ENCODE measurements at places on chromosomes 4 and X.
A peak's percentile ranks its signal among the peaks of the same experiment; 100 is the strongest.

DNA sequence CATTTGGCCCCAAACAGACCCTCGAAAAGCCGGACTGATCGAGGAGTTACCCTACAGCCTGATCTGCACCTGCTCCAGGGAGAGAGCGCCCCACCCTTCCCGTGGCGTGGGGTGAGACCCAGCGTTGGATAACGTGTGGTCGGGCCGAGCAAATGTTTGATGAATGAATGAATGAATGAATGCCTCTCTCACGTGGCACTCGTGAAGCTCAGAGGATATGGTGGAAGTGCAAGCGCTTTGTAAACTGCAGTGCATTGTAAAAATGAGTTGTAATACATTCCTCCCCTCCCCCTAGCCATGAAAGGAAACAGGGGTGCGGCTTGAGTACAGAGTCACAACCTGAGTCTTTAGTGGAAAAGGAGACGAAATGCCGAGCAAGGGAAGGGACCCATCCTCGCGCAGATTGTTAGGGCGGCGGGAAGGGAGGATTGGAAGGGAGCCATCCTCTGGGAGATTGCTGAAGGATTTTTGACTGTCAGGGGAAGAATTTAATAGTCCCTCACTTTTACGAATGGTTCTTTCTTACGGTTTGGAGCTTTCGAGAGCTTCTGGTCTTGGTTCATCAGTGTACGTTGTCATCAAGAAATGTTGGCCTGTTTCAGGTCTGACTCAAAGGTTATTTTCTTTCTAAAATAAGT, 772 bp upstream of the FBXW7 start:
- DNase-seq: peak; percentile 48

GRCh38 chr4:79852305-79852730, 220.7 kb downstream of the ANTXR2 start:
- DNase-seq: no peak

GRCh38 chr4:112083587-112084347, 61.5 kb upstream of the FAM241A start:
- DNase-seq: no peak

GRCh38 chr4:183645326-183645725, 13.7 kb downstream of the RWDD4 start:
- no peak for DNase-seq

- DNase-seq: no peak
Measured at GRCh38 chr4:15202481-15202880, 200.2 kb downstream of the CPEB2 start.

DNA sequence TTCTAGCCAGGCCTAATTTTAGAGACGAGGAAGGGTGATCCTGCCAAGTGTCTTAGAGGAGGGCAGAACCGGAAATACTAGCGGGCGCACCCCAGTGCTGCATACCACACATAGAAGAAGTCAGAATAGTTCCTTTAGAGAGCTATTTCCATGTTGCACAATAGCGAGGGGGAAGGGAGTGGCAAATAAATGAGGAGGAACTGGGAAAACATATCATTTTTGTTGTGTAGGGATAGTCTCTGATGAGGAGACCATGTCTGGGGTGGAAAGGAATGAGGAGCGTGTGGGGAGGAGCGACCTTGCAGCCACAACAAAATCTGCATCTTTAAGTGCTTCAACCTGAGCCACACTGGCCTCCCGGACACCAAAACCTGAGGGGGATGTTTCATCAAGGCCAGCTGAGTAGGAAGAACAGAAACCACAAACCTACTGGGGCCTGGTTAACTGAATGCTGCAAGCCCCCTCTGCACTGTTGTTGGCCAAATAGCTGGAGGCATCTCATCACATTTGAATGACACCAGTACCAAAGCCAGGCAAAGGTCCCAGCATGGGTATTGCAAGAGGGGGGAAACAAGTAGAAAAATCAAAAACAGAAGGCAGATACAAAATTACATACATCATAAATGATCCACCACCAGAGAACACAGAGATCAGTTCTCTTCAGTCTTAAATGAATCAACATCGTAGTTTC, 26.7 kb upstream of the C1QTNF7 start:
- no peak for DNase-seq

GRCh38 chrX:119190091-119190681, 45.9 kb upstream of the PGRMC1 start:
- DNase-seq: no peak

- DNase-seq: no peak
Measured at GRCh38 chr4:7908668-7909067, 31.0 kb downstream of the AFAP1 start.

GRCh38 chr4:39591290-39591689, 47.4 kb downstream of the SMIM14 start:
- DNase-seq: no peak

DNA sequence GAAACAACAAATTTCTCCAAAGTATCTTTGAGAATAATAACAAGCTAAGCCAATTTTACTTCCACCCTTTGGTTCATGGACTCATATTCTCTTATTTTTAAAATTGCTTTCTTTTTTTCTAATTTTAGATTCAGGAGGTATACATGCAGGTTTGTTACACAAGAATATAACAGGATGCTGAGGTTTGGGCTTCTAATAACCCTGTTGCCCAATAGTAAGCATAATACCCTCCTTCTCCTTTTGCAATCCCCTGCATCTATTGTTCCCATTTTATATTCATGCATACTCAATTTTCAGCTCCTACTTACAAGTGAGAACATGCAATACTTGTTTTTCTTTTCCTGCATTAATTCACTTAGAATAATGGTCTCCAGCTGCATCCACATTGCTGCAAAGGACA, 202.3 kb upstream of the FSTL5 start:
- DNase-seq: no peak

DNA sequence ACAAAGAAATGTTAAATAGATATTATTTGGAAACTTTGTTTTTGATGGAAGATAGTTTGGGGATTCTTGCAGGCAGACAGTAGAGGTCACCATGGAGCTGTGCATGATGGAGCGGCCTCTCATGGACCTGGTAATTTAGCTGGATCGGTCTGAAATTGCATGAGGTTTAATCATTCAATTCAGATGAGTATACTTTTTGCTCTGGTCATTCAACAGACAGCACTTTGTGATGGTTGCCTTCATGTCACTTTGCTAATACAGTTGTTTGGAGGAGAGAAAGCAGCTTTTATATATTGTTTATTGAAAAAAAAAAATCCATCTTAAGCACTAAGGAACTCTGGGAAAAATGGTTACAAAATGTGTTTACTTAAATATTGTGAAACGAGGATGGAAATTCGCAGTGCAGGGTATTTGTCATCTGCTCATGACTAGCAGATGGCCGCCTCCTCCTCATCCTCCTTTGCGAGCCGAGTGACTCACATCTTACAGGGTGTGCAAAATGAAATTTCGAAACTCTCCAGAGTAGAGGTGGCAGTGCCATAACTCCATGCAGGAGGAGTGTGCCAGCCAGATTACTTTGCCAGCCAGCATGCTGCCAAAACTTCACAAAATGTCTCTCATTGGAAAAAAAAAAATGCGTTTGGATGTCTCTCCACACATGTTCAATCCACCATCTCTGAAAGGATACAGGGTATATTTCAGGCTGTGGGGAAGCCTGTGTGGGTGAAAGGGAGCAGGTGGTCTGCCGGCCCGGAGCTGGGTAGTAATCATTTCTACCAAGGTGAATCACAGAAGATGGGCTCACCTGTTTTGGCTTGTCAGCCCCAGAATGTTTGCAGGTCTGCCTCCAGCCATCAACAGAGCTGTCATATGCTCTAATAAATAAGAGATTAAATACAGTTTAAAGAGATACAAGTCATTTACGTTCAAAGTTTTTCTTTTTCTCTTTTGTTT, 314.9 kb upstream of the DIPK2B start:
- DNase-seq: peak; percentile 19

DNA sequence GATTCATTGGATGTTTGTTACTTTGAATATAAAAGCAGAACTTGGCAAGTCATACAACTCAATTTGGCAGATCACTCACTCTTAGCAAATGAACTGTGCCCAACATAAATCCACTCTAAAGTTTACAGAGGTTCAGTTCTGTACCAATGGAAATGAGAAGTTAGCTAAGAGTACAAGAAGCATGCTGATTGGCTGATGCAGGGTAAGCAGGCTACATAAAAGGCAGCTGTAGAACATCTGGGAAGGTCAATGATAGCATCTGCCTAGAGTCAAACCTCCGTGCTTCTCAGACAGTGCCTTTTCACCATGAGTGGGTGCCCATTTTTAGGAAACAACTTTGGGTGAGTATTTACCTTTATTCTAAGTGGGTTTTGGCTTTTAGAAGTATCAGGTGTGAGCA, at the start of gene TDO2:
Gene TDO2, plus strand, starts transcription at position 244 of the 400 bp plus-strand sequence. Its CDS starts 63 bp downstream, at position 307.
- no peak for DNase-seq

DNA sequence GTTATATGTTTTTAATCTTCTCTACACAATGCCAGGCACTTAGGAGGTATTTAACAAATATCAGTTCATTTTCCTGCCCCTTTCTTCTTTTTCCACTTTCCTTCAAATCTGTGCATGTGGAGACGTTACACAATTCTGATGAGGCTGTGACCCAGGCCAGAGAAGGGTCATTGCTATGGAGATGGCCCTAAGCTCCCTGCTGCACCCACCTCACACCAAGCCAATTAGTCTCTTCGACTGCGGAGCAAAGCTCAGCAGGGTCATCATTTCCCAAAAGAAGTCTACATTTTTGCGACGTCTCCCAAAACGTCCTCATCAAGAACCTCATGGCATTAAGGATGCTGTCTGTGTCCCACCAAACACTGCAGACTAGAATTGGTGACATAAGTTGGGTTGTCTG, 28.9 kb upstream of the VEGFD start:
- no peak for DNase-seq

GRCh38 chr4:27129871-27130366, 269.3 kb downstream of the STIM2 start:
- no peak for DNase-seq

Data from stimulated activated CD4-positive, alpha-beta T cell treated with anti-CD3 and anti-CD28 coated beads, Interleukin-12 subunit alpha, Interleukin-12 subunit beta, amount 100 ng/mL, for 48 hours (primary cell).